ENCODE measurements at places on chromosomes 4 and X. TPM values are rescaled to one million over a fixed set of nuclear protein-coding genes. Genes with fewer than 3 reads are reported as not detected.

GRCh38 chrX:151753313-151754046 lies 18.9 kb downstream of the CNGA2 start:
- peak; percentile 55 for DNase-seq

- DNase-seq, result no peak
Measured at GRCh38 chr4:52076731-52077130, 25.6 kb downstream of the SPATA18 start.

- no peak for DNase-seq
Measured at GRCh38 chr4:181688432-181688831, 554.8 kb upstream of the TENM3 start.

- no peak for DNase-seq
Measured at GRCh38 chrX:18436017-18436416, 10.6 kb downstream of the CDKL5 start.

- no peak for DNase-seq
Measured at GRCh38 chr4:68175562-68176155, 46.0 kb upstream of the TMPRSS11F start.

DNA sequence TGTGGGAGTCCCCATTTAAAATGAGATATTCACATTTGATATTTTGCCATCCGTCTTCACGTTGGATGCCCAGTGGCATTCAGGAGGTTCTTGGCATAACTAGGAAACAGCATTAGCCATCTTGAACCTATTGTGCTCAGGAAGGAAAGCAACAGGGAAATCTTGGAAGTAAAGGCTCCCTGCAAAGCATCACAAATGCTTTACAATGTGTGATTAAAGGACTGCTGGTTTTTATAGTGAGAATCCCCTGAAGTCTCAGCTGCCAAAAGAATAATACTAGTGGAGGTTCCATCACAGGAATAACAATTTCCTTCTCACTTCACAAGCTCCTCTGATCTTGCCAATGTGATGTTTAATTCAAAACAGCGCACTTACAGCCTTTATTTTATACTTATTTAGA lies 49.7 kb upstream of the NPNT start:
- DNase-seq, result no peak

DNA sequence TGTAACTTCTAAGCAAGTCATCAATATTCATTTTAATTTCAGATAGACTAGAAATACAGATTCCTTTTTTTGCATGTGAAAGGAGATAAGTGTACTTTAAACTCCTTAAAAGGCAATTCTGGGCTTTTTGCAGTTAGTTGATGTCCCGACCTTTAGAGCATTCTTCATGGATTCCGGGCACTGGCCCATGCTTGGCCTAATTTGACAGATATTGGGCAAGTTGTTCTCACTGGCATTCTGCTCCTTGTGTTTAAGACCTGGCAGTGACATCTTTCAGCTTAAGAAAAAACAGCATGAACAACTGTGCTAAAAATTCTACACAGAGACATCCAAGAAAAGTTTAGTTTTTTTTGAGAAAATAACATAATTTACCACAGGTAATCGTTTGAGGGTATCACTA lies 1037.2 kb downstream of the PCDH18 start:
- no peak for DNase-seq

DNA sequence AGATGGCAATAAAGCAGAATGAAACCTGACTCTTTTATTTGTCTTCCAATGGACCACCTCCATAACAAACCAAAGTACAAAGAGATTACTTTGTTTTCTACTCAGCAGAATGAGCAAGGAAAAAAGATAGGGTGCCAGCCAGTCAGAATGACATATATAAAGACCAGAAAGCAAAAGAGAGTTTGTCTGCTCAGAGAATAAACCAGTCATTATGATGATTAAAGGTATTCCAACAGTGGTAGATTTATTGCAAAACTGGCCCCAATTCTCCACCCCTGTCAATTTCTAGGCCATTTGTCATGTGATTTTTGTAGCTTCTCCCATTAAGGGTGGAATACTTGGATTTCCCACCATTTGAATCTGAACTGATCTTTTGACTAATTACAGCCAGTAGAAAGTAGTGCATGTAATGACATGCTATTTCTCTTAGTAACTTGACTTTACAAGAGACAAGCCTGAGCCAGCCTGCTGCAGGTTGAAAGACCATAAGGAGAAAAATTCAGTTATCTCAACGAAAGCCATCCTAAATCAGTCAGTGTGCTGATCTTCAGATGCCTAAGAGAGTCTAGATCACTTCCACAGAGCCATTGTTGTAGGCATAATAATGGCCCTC lies 203.1 kb downstream of the EPHA5 start:
- DNase-seq, result no peak

DNA sequence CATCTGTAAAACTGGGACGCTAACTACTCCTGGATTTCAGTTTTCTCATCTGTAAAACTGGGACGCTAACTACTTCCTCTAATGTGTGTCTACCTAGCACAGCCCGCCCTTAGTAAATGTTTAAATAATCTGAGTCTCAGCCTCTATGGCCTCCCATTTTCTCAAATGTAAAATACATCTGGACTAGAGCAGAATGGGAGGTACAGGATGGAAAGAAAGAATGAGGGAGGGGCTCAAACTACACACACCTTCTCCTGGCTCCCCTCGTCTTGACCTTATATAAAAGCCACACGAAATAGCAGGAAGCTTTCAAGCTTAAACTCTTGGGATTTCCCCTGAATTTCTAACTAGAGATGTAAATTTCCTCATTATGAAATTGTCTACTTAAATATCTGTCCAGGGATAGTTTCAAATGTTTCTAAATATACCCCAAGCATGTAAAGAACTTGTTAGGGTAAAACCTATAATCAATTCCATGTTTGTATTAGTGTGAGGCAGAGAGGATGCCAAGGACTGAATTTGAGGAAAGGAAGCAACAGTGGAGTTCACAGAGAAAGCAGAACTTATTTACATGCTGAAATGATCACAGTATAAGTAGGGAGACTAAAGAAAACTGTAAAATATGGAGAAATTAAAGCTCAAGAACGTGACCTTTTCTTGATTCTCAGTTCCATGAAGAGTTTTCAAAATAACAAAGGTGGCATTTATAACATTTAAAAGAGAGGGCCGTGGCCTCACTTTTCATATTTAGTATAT lies 220.0 kb downstream of the NWD2 start:
- DNase-seq, result no peak

- DNase-seq, result no peak
Measured at GRCh38 chrX:39782276-39782675, 315.5 kb downstream of the BCOR start.

DNA sequence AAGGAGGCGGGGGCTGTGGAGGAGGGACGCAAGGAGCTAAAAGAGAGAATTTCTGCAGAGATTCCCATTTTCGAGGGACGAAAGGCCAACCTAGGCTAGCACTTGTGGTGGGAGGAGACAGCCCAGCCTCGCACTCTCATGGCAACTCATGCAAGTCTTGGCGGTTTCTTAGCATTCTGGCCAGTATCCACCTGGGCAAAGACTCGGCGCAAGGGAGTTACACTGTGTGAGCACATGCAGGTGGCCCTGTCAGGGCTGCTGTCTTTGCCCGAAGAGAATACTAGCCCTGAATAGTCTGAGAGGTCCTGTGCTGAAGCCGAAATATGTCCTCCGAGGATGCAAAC lies 15.5 kb downstream of the MCF2 start:
- no peak for DNase-seq

GRCh38 chrX:66638591-66639500 lies at the start of gene EDA2R:
Gene EDA2R (minus strand): TSS chrX:66639078. CDS start chrX:66616020, 23,058 bp downstream.
- DNase-seq, result no peak

GRCh38 chr4:1027915-1028238 lies 16.5 kb downstream of the FGFRL1 start:
- no peak for DNase-seq

DNA sequence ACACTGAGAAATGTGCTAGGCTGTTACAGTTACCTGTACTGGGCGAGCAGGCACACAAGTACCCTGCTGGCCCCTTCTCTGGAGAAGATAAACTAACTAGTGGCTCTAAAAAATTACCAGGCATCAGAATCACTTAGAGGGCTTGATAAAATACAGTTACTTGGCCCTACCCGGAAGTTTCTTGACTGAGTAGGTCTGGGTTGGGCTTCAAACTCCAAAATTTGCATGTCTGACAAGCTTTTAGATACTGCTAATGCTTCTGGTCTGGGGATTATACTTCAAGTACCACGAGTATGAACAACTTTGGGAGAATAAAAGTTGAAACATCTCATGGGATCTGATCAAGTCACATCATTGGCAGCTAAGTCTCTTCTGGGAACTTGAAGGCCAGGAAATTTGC lies 30.8 kb downstream of the CEP135 start:
- DNase-seq, result no peak

DNA sequence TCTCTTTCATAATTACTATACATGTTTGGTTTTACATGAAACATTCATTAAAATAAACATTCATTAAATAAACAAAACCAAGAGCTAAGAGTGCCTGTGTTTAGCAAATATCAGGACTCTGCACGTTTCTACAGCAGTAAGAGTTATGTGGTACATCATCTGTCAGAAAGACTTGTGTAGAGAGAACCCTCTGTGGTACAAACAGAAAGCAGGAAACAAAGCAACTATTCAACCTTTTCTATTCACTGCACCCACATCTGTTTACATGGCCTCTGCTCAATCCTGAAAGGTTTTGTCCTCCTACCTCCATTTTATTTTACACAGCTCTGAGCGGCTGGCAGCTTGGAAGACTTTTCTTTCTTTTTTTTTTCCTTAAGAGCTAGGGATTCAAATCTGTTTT lies 90.7 kb upstream of the PCDH18 start:
- no peak for DNase-seq

Gene SEC24B
- 33.5 TPM for total RNA-seq

Gene SCML2
- 2.1 TPM for total RNA-seq

Gene INTU
- total RNA-seq, result 4.6 TPM

Gene CT45A10
- total RNA-seq, result not detected

Gene CXorf49
- total RNA-seq, result not detected

Gene C1QTNF7
- total RNA-seq, result 1.8 TPM

All from mesenteric fat pad (tissue), 1 donor.